Smooth muscle cell of the brain vasculature (primary cell): ENCODE measurements at places on chromosomes 1 and 21.

DNA sequence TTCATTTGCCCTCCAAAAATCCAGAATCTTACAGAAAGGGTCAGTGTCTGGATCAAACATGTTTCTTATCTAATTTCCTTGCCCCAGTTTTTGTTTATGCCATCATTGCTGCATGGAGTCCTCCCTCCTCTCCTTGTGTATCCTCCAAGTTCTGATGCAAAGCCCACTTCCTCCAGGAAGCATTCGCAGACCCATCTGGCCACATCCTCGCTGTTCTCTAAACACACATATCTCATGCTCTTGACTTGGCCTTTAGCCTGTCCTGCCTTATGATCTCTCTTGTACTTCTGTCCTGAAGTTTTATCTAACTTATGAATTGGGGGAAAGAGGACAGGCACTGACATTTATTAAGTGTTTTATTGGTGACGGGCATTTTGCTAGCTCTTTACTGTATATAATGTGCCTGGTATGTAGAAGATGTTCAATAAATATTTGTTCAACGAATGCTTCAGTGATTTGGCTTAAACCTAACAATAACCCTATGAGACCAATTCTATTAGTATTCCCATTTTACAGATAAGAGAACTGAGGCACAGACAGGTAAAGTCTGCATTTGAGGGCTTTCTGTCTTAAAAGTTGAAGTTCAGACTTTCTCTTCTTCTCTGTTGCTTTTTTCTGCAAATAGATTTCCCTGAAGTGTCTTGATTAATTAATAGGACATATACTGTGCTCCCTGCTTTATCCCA lies 19.2 kb upstream of the ID3 start:
- no peak for DNase-seq

DNA sequence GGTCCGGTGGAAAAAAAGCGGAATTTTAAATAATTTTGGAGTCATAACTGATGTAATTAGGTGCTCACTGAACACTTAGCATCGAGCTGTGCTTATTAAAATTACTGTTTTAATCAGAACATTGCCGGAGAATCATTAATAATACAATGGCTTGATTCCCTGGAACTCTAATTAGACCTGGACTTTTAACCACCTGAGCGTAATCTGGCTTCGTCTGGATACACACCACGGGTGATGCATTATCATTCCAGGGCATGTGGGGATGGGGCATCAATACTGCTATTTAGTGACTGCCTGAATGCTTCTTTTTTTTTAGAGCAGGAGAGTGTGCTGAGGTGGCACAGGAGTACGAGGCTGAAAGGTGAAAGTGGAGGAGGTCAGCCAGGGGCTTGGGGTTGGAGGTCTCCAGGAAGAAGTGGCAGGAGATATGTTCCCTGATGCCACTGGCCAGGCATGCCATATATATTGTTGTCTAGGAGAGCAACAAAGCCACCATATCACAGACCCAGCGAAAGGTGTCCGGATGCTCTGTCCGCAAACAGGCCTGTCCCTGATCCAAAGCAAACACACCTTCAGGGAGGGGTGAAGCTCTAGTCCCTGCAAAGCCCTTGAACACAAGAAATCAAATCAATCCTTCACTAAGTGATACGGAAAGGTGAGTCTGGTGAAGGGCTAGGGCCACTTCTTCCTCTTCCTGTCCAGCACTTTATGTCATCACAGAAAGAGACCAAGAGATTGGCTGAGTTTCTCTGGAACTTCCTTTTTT lies 125.2 kb downstream of the PLXNA2 start:
- DNase-seq, result no peak

DNA sequence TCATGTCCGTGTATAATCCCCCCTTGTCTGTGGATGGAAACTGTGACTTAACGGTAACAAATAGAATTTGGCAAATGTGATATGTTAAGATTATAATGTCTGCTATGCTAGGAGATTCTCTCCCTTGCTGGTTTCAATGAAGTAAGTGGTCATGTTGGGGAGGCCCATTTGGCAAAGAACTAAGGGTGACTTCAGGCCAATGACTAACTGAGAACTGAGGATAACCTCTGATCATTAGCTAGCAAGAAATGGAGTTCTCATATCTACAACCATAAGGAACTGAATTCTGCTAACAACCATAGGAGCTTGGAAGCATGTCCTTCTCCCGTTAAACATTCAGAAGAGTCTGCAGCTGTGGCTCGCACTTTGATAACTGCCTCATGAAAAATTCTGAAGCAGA lies 2.3 kb downstream of the IFI44L start:
- DNase-seq, result no peak

- DNase-seq, result no peak
Observed at GRCh38 chr1:230076121-230076520, 9.1 kb downstream of the GALNT2 start.

- DNase-seq, result no peak
Observed at GRCh38 chr1:225896937-225897549, 8.1 kb upstream of the LEFTY1 start.

- DNase-seq, result no peak
Observed at GRCh38 chr1:8966606-8967005, 20.9 kb downstream of the CA6 start.
